Esophagus squamous epithelium (tissue), 5 donors: ENCODE measurements at places on chromosomes 2 and 18. TPM values are rescaled to one million over a fixed set of nuclear protein-coding genes. Genes with fewer than 3 reads are reported as not detected.

The PID1 gene
- total RNA-seq: 4.2 TPM

- no peaks in the 10 kb centered on the region for H3K4me1 ChIP-seq
- H3K27ac ChIP-seq: no peak overlapping the region
- no peaks in the 10 kb centered on the region for H3K27me3 ChIP-seq
- H3K36me3 ChIP-seq: no peaks in the 10 kb centered on the region
- no peak overlapping the region for H3K4me3 ChIP-seq
These were observed 1348.0 kb upstream of the TMEFF2 start for GRCh38 chr2:193542762-193543161.

DNA sequence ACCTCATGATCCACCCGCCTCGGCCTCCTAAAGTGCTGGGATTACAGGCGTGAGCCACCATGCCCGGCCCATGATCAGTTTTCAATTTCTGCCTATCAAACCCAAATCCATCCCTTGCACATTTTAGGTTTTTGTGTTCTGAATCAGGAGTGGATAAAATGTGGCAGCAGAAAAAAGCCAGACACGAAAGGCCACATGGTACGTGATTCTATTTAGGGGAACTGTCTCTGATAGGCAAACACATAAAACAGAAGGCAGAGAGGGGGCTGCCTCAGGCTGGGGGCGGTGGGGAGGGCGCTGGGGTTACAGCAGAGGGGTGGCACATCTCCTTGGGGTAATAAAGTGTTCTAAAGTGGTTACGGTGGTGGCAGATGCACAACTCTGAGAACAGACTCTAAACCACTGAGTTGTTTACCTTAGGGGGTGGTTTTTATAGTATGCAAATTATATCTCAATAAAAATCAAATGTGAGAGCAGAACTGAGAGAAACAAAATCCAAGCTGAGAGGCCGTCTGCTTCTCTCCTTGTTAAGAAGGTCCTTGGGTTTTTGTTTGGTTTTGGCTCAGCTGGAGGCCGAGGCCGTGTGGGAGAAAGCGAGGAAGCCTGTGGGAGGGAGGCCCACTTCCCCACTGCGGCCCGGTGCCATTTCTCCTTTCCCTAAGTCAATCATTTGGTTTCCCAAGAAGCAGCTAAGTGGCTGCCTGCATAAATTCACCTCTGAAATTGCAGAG, 78.0 kb downstream of the SOWAHC start:
- no peak overlapping the region for H3K4me3 ChIP-seq
- peak overlapping the region; percentile 86 for H3K27ac ChIP-seq

The SCN2A gene
- total RNA-seq: not detected

The TFPI gene
- total RNA-seq: 8.0 TPM

DNA sequence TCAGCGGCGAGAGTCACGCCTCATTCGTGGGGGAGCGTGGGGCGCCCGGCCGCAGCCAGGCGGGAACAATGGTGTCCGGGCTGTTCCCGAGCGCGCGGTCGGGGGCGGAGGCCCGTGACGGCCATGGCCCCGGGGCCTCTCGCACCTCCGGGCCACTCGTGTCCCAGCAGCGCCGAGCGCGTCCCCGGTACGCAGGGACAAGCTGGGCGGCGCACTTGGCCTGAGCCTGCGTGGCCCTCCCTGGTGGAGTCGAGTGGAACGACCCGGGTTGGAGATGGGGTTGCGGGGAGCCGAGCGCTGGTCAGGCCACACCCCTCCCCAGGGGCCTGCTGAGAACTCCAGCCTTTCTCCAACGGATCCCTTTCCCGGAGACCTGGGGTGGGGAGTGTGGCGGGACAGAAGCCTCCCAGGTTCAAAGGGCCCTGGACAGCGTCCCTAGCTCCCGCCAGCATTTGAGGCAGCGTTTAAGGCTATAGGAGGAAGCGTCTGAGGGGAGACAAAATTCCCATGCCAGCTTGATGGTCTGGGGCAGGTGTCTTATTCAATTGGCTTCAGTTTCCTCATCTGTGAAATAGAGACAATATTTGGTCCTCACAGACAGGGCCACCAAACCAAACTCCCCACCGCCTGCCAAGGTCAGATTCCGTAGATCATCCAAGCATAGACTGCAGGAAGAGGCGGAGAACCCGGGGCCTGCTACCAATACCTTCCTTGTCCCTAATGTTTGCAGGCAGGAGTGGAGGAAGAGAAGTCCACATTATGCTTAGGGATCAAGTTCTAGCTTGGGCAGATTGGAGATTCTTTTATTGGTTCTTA, 553 bp downstream of the CNDP2 start:
- peak overlapping the region; percentile 93 for H3K4me3 ChIP-seq
- H3K36me3 ChIP-seq: no peaks in the 10 kb centered on the region
- no peaks in the 10 kb centered on the region for H3K27me3 ChIP-seq
- peaks cover 57% of the 10 kb centered on the region for H3K4me1 ChIP-seq
- H3K27ac ChIP-seq: peak overlapping the region; percentile 98

The FAM237A gene
- not detected for total RNA-seq

GRCh38 chr2:52904355-52904891, 863.2 kb upstream of the CHAC2 start:
- no peak for DNase-seq
- no peaks in the 10 kb centered on the region for H3K36me3 ChIP-seq
- H3K4me1 ChIP-seq: no peaks in the 10 kb centered on the region

The DYNAP gene
- 38.5 TPM for total RNA-seq

The ANKRD44 gene
- 4.5 TPM for total RNA-seq

GRCh38 chr18:74388227-74388626, 68.9 kb downstream of the DIPK1C start:
- no peak overlapping the region for H3K4me3 ChIP-seq
- DNase-seq: no peak
- no peaks in the 10 kb centered on the region for H3K36me3 ChIP-seq

- H3K36me3 ChIP-seq: peaks cover 12% of the 10 kb centered on the region
- DNase-seq: no peak
- H3K27ac ChIP-seq: no peak overlapping the region
- H3K4me3 ChIP-seq: no peak overlapping the region
- peaks cover 20% of the 10 kb centered on the region for H3K4me1 ChIP-seq
These were observed 3.0 kb upstream of the RPL37A start for GRCh38 chr2:216495656-216496055.

DNA sequence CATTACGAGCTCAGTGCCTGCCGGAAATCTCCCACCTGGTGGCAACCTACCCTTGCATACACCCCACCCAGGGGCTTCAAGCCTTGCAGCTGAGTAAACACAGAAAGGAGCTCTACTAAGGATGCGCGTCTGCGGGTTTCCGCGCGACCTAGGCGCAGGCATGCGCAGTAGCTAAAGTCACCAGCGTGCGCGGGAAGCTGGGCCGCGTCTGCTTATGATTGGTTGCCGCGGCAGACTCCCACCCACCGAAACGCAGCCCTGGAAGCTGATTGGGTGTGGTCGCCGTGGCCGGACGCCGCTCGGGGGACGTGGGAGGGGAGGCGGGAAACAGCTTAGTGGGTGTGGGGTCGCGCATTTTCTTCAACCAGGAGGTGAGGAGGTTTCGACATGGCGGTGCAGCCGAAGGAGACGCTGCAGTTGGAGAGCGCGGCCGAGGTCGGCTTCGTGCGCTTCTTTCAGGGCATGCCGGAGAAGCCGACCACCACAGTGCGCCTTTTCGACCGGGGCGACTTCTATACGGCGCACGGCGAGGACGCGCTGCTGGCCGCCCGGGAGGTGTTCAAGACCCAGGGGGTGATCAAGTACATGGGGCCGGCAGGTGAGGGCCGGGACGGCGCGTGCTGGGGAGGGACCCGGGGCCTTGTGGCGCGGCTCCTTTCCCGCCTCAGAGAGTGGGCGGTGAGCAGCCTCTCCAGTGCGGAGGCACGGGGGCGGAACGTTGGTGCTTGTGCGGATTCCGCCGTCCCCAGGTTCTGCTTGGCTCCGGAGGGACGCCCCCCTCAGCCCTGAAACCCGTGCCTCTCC, at the start of gene MSH2:
Gene MSH2 (plus strand): TSS at position 352 of the 804 bp plus-strand sequence. CDS start 36 bp downstream, at position 388.
- no peaks in the 10 kb centered on the region for H3K27me3 ChIP-seq
- peak; percentile 65 for DNase-seq
- peak within 1 kb of the TSS; percentile 84 for H3K4me3 ChIP-seq
- no peaks in the 10 kb centered on the region for H3K36me3 ChIP-seq
- peaks cover 27% of the 10 kb centered on the region for H3K4me1 ChIP-seq

The ANKRD29 gene
- total RNA-seq: 8.3 TPM

GRCh38 chr2:172440795-172441194, 13.4 kb downstream of the ITGA6 start:
- peaks cover 5% of the 10 kb centered on the region for H3K36me3 ChIP-seq
- no peaks in the 10 kb centered on the region for H3K27me3 ChIP-seq
- no peak for DNase-seq
- H3K4me3 ChIP-seq: no peak overlapping the region
- peaks cover 64% of the 10 kb centered on the region for H3K4me1 ChIP-seq
- peak overlapping the region; percentile 81 for H3K27ac ChIP-seq

DNA sequence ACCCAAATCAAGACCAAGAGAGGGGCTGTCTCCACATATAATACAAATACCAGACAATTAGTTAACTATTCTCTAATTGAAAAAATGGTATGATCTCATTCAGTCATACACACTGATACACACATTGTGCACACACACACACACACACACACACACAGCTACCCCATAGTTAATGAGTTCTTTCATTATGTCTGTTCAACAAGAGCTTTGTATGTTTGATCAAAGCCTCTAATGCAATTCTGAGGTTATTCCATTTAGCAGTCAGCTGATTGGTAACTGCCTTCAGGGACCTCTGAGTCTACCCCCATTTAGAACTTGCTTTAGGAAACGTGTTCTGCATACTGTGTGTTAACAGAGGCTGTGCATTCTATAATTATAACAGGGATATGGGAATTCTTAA, 741.4 kb upstream of the LRRTM4 start:
- DNase-seq: no peak
- no peak overlapping the region for H3K4me3 ChIP-seq
- no peaks in the 10 kb centered on the region for H3K27me3 ChIP-seq
- no peaks in the 10 kb centered on the region for H3K4me1 ChIP-seq
- no peak overlapping the region for H3K27ac ChIP-seq

DNA sequence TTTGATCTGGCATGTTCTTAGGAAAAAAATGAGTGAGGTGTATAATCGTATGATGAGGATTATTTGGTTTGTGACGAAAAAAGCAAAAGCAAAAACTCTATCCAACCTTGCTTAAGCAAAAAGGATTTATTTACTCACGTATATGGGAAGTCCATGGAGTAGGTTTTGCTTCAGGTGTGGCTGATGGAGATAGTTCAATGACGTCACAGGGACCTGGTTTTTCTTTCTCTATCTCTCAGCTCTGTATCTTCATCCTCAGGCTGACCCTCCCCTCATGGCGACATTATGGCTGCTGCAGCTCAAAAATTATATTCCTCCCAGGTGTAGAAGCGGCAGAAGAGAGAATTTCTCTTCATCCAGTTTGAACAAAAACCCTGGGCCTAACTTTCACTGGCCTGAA, 8.9 kb downstream of the TMSB10 start:
- H3K27me3 ChIP-seq: no peaks in the 10 kb centered on the region
- H3K36me3 ChIP-seq: no peaks in the 10 kb centered on the region
- no peak overlapping the region for H3K27ac ChIP-seq
- no peak overlapping the region for H3K4me3 ChIP-seq

GRCh38 chr18:59810183-59810582, 89.6 kb upstream of the PMAIP1 start:
- H3K4me3 ChIP-seq: no peak overlapping the region
- no peaks in the 10 kb centered on the region for H3K36me3 ChIP-seq

GRCh38 chr2:47359375-47359868, 43.5 kb upstream of the MSH2 start:
- H3K36me3 ChIP-seq: no peaks in the 10 kb centered on the region
- H3K27me3 ChIP-seq: no peaks in the 10 kb centered on the region
- no peak overlapping the region for H3K27ac ChIP-seq
- no peaks in the 10 kb centered on the region for H3K4me1 ChIP-seq
- H3K4me3 ChIP-seq: no peak overlapping the region
- DNase-seq: no peak

- no peak for DNase-seq
- H3K4me1 ChIP-seq: no peaks in the 10 kb centered on the region
- H3K4me3 ChIP-seq: no peak overlapping the region
- no peak overlapping the region for H3K27ac ChIP-seq
- no peaks in the 10 kb centered on the region for H3K36me3 ChIP-seq
These were observed 53.7 kb downstream of the EMX1 start for GRCh38 chr2:72971036-72971435.

- H3K36me3 ChIP-seq: no peaks in the 10 kb centered on the region
- H3K4me3 ChIP-seq: no peak overlapping the region
- DNase-seq: no peak
- H3K27ac ChIP-seq: no peak overlapping the region
- no peaks in the 10 kb centered on the region for H3K4me1 ChIP-seq
- H3K27me3 ChIP-seq: no peaks in the 10 kb centered on the region
These were observed 71.2 kb downstream of the MEP1B start for GRCh38 chr18:32261003-32261402.

- no peaks in the 10 kb centered on the region for H3K36me3 ChIP-seq
- no peaks in the 10 kb centered on the region for H3K27me3 ChIP-seq
- H3K4me1 ChIP-seq: no peaks in the 10 kb centered on the region
- DNase-seq: no peak
- H3K27ac ChIP-seq: no peak overlapping the region
These were observed 88.1 kb upstream of the ASAP2 start for GRCh38 chr2:9118383-9118960.
